Dorsolateral prefrontal cortex (tissue), 122 donors: ENCODE measurements at places on chromosomes 13 and 19.
A peak's percentile ranks its signal among the peaks of the same experiment; 100 is the strongest.

- peak; percentile 47 for DNase-seq
Observed at GRCh38 chr19:41887711-41888382, 4.9 kb downstream of the ARHGEF1 start.

DNA sequence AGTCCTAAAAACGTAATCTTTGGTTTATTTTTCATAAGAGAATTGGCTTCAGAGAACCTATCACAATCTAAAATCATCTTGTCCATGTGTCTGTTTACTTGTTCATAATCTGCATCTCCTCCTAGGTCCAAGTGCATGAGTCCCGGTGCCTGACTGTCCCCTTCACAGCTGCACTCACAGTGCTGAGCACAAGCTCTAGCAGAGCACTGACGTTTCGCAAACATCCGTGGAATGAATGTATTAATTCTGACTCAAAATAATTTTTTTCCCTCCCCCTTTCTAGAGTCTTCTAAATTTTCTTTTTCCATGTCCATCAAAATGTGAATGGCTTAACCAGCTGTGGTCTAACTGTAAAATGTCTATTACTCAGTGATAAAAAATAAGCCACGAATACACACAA is 245.5 kb upstream of the TSHZ3 start:
- no peak for DNase-seq

GRCh38 chr19:46730595-46730994 is 13.7 kb upstream of the PRKD2 start:
- DNase-seq: no peak

GRCh38 chr19:42246143-42246921 is 3.9 kb upstream of the GSK3A start:
- peak; percentile 90 for DNase-seq

- no peak for DNase-seq
Observed at GRCh38 chr13:29556742-29557141, 38.7 kb downstream of the SLC7A1 start.

DNA sequence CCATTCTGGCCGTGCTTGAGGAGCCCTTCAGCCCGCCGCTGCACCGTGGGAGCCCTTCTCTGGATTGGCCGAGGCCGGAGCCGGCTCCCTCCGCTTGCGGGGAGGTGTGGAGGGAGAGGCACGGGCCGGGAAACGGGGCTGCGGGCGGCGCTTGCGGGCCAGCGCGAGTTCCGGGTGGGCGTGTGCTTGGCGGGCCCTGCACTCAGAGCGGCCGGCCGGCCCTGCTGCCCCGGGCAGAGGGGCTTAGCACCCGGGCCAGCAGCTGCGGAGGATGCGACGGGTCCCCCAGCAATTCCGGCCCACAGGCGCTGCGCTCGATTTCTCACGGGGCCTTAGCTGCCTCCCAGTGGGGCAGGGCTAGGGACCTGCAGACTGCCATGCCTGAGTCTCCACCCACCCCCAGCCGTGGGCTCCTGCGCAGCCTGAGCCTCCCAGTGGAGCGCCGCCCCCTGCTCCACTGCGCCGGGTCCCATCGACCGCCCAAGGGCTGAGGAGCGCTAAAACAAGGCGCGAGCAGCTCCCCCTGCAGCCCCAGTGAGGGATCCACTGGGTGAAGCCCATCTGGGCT is 76.5 kb downstream of the PCDH20 start:
- no peak for DNase-seq

GRCh38 chr13:109900741-109901140 is 114.4 kb upstream of the IRS2 start:
- no peak for DNase-seq

DNA sequence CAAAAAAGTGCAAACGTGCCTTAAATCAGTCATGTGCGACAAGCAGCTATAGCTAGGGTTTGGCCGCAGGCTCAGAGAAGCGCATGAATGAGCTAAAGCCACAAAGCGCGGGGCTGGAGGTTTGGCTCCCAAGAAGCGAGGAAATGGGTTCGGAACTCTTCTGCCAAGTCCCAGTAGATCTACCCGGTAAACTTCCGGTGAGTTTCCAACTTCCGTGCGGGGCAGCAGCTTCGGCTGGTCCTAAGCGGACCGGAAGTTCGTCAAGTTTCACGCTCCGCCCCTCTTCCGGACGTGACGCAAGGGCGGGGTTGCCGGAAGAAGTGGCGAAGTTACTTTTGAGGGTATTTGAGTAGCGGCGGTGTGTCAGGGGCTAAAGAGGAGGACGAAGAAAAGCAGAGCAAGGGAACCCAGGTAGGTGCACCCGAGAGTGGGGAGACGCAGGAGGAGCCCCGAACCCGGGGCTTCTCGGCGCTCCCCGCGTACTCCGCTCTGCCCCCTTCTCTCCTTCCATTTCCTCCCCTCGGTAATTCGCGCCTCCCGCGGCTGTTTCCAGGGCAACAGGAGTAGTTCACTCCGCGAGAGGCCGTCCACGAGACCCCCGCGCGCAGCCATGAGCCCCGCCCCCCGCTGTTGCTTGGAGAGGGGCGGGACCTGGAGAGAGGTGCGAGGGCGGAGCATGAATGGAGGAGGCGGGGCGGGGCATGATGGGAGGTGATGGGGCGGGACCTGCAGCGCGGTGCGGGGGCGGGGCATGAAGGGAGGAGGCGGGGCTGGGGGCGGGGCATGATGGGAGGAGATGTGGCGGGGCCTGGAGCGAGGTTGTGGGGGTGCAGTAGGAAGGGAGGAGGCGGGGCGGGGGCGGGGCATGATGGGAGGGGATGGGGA is at the start of gene NR1H2:
Gene NR1H2, plus strand, starts transcription at position 292 of the 885 bp plus-strand sequence. CDS start 1,149 bp downstream, outside the sequence.
- peak; percentile 97 for DNase-seq

GRCh38 chr13:40116008-40116407 is 460.5 kb downstream of the COG6 start:
- DNase-seq: no peak

DNA sequence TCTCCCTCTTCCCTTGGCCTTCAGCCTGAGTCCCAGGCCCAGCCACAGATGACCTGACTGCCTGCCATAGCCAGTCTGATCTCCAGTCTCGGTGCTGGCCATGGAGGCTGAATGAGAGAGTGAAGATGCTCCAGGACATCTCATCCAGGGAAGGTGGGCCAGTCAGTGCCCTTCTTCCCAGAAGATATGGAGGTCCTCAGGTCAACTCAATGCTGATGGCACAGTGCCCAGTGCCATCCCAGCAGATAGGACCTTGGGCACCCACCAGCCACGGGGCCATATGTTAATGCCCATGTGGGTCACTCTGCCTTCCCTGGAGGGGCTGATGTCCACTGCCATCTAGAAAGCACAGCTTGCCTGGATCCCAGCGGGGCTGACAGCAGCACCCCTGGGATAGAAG is 7.2 kb downstream of the VSTM2B start:
- DNase-seq: no peak

DNA sequence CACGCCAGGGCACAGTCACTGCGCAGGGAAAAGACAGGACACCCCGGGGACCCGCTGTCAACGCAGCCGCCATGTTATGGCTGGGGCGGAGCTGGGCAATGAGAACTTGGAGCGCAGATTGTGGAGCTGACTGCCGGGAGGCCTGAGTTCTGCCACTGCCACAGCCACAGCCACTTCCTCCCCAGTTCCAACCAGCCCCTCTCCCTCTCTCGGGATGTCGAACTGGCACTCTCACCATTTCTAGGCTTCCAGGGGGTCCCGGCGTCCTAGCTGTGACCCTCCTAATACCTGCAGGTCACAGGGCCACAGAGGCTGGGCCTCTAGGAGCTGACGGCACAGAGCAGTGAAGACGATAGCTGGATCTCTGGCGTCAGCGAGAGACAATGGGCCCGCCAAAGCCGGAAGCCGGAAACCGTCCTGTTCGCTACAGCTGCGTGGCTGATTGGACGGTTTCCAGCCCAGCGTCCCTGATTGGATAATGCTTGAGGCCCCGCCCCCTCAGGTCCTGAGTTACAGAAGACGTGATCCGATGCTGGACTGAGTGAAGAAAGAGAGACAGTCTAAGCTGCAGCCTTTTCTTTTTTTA is at the start of gene ZNF506:
Gene ZNF506, minus strand, starts transcription at position 385 of the 586 bp plus-strand sequence. Its CDS starts 147 bp downstream, at position 238.
- peak; percentile 95 for DNase-seq

DNA sequence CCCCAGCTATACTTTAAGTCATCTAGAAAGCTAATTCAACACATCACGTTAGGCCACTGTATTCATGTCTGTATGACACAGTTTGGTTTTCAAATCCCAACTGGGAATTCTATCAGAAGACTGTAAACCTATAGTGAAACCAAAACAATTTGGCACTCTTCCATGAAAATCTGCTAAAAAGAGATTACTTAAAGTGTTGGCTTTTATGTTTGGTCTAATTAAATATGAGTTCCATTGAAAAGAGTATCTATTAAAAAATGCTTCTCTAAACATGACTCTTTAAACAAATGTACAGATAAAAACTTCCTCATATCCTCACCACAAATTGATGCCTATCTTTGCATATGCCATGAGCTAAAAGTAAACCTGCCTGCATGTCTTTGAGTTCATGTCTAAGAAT is 25.4 kb downstream of the PCDH9 start:
- DNase-seq: no peak

GRCh38 chr19:16569609-16570320 is 2.5 kb downstream of the SLC35E1 start:
- DNase-seq: no peak

DNA sequence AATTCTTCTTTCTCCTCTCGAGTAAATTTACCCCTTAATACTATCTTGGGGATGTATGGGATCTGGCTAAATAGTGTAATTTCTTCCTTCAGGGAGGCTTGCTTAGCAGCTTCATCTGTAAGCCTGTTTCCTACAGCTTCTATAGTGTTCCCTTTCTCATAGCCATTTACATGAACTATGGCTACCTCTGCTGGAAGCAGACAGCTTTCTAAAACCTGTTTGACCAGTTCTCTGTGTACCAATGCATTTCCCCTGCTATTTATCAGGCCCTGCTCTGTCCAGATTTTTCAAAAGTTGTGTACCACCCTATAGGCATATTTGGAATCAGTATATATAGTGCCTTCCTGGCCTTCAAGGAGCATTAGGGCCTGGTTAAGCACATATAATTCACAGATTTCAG is 113.6 kb upstream of the PCDH9 start:
- no peak for DNase-seq

GRCh38 chr19:1324806-1325567 is 39.3 kb downstream of the EFNA2 start:
- DNase-seq: peak; percentile 53

GRCh38 chr13:76796851-76797250 is 89.4 kb downstream of the KCTD12 start:
- no peak for DNase-seq

DNA sequence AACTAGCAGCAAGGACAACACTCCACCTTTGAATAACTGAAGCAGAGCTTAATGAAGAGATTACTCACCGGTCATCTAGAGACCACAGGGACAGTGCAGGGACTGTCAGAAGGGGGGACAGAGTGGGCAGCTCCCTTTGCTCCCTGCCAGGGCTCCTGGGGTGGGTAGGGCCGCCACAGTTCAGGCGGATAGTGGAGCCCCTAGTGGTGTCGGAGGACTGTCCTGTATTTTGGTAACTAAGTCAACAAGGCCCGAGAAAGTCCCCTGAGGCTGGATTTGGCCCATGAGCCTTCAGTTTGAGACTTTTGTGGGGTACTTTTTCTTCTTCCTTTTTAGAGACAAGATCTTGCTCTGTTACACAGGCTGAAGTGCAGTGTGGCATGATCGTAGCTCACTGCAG is 44.6 kb downstream of the GJA3 start:
- no peak for DNase-seq
